ENCODE measurements at places on chromosomes 12 and 14. TPM values are rescaled to one million over a fixed set of nuclear protein-coding genes. Genes with fewer than 3 reads are reported as not detected.

- H3K4me1 ChIP-seq: no peaks in the 10 kb centered on the region
- H3K4me3 ChIP-seq: no peak overlapping the region
- no peak for DNase-seq
- H3K27ac ChIP-seq: no peak overlapping the region
These were observed 266.5 kb downstream of the PAWR start for GRCh38 chr12:79424109-79424721.

- H3K36me3 ChIP-seq: no peaks in the 10 kb centered on the region
- H3K4me3 ChIP-seq: no peak overlapping the region
- no peaks in the 10 kb centered on the region for H3K27me3 ChIP-seq
- H3K27ac ChIP-seq: no peak overlapping the region
- no peak for DNase-seq
- H3K4me1 ChIP-seq: peaks cover 10% of the 10 kb centered on the region
These were observed 2.3 kb downstream of the ARHGEF25 start for GRCh38 chr12:57613427-57614109.

GRCh38 chr14:59601056-59601455 is 24.4 kb upstream of the CCDC175 start:
- DNase-seq: no peak
- H3K4me1 ChIP-seq: no peaks in the 10 kb centered on the region
- H3K36me3 ChIP-seq: no peaks in the 10 kb centered on the region
- H3K27me3 ChIP-seq: no peaks in the 10 kb centered on the region
- H3K27ac ChIP-seq: no peak overlapping the region

GRCh38 chr14:91284146-91284790 is 39.8 kb upstream of the GPR68 start:
- no peaks in the 10 kb centered on the region for H3K4me1 ChIP-seq
- no peak for DNase-seq
- no peak overlapping the region for H3K27ac ChIP-seq
- no peak overlapping the region for H3K4me3 ChIP-seq

GRCh38 chr12:90896164-90896563 is 58.8 kb downstream of the CCER1 start:
- no peaks in the 10 kb centered on the region for H3K4me1 ChIP-seq
- DNase-seq: no peak
- H3K36me3 ChIP-seq: no peaks in the 10 kb centered on the region
- H3K27me3 ChIP-seq: no peaks in the 10 kb centered on the region
- H3K27ac ChIP-seq: no peak overlapping the region
- no peak overlapping the region for H3K4me3 ChIP-seq

GRCh38 chr12:21301-22189 is 45.0 kb upstream of the IQSEC3 start:
- no peak overlapping the region for H3K27ac ChIP-seq
- H3K36me3 ChIP-seq: peaks cover 5% of the 10 kb centered on the region
- H3K27me3 ChIP-seq: no peaks in the 10 kb centered on the region
- H3K4me3 ChIP-seq: no peak overlapping the region
- peaks cover 9% of the 10 kb centered on the region for H3K4me1 ChIP-seq

DNA sequence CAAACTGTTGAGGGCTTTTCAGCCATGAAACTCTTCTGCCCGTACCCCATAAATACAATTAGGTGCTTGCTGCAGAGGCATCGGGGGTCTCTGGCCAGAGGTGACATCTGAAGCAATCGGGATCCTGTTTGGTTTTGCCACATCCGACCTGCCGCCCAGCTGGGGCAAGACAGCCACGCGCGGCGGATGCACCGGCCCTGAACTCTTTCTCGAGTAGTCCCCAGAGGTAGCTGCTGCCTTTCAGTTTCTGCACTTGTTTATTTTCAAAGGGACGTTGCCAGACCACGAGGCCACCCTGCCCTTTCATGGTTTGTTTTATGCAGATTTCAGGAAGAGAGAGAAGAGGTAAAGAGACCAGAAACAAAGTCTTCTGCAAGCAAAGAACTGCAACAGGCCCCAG is 10.6 kb upstream of the MLXIP start:
- H3K4me3 ChIP-seq: peak overlapping the region; percentile 48
- no peaks in the 10 kb centered on the region for H3K27me3 ChIP-seq
- no peaks in the 10 kb centered on the region for H3K36me3 ChIP-seq
- DNase-seq: peak; percentile 56
- H3K4me1 ChIP-seq: peaks cover 15% of the 10 kb centered on the region

DNA sequence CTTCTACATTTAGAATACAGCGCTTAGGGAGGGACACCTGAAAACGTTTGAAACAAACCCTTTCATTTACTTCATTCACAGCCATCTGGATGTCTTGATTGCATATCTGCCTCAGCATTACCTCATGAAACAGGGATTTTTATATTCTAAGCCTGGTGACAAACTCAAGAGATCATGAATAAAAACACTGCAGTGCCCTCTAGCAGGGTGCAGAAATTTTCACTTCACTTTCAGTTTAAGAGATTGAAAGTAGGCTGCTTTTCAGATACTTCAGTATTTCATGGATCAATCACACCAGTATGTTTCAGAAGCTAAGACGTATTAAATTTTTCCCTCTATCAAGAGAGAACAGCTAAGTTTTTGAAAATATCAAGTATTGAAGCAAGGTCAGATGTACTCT is 467.8 kb downstream of the MDGA2 start:
- no peak overlapping the region for H3K4me3 ChIP-seq
- H3K4me1 ChIP-seq: no peaks in the 10 kb centered on the region
- no peak overlapping the region for H3K27ac ChIP-seq
- no peaks in the 10 kb centered on the region for H3K36me3 ChIP-seq
- H3K27me3 ChIP-seq: no peaks in the 10 kb centered on the region
- DNase-seq: no peak

GRCh38 chr12:71546322-71546861 is 106.8 kb downstream of the LGR5 start:
- no peaks in the 10 kb centered on the region for H3K4me1 ChIP-seq
- H3K4me3 ChIP-seq: no peak overlapping the region
- H3K27me3 ChIP-seq: no peaks in the 10 kb centered on the region
- H3K27ac ChIP-seq: no peak overlapping the region
- H3K36me3 ChIP-seq: no peaks in the 10 kb centered on the region
- DNase-seq: no peak

CPNE6 gene
- 0.13 TPM for total RNA-seq

NAV3 gene
- 0.13 TPM for total RNA-seq

BCL7A gene
- 13.8 TPM for total RNA-seq

MIA2 gene
- 12.6 TPM for total RNA-seq

PTCSC3 gene
- not detected for total RNA-seq

PTPRO gene
- 2.4 TPM for total RNA-seq

Data from GM12878 (cell line).